ENCODE measurements at places on chromosomes 12 and 14.

DNA sequence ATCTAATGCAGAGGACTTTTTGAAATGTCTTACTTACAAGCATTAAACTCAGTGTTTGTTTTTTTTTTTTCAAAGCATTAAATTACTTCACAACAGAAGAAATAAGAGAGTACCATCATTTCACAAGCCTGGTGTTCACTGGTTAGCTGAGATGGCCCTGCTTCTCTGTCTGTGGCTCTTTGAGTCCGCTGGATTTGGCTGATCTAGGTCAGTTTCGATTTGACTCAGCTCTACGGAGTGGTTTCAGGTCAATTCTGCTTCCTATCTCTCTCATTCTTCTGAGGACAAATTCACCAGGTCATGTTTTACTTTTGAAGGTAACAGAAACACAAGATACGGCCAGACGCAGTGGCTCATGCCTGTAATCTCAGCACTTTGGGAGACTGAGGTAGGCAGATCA, 1066.1 kb downstream of the FLRT2 start:
- DNase-seq, result no peak

DNA sequence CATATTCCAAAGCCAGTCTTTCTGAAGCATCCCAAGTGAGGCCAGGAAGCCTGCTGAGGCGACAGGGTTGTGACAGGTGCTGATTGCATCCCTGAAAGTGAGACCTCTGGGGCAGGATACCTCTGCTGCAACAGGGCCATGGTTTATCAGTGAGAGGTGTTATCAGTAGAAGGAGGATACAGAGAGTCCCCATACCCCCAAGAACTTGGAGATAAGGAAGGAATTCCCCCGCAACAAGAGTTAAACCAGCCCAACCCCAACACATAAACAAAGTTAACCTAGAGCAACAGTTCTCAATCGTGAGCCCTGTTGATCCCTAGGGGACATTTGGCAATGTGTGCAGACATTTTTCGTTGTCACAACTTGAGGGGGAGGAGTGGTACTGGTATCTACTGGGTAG, 233.1 kb upstream of the NOS1 start:
- no peak for DNase-seq

DNA sequence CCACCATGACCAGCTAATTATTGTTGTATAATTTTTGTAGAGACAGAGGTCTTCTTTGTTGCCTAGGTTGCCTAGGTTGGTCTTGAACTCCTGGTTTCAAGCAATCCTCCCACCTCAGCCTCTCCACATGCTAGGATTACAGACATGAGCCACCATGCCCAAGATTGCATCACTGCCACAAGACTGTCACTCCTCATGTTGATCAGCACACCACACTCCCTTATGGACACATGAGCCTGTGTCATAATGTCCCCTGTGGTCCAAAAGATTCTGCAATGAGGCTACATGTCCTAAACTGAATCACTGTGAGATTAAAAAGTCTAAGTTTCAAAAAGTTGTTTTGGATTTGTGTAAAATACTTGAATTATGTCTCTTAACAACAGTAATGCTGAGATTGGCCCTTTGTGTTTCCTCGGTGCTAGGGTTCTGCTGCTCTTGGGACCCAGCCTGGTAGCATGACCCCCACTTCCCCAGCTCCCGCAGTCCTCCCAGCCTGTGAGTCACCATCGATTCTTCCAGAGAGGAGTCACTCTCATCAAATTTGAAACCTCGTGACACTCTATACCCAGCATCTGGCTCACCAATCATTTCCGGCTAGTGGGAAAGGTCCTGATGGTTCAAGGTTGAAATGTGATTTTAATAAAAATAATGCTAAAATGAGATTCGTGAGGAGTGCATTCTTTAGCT, 890.9 kb downstream of the VRK1 start:
- DNase-seq, result no peak

DNA sequence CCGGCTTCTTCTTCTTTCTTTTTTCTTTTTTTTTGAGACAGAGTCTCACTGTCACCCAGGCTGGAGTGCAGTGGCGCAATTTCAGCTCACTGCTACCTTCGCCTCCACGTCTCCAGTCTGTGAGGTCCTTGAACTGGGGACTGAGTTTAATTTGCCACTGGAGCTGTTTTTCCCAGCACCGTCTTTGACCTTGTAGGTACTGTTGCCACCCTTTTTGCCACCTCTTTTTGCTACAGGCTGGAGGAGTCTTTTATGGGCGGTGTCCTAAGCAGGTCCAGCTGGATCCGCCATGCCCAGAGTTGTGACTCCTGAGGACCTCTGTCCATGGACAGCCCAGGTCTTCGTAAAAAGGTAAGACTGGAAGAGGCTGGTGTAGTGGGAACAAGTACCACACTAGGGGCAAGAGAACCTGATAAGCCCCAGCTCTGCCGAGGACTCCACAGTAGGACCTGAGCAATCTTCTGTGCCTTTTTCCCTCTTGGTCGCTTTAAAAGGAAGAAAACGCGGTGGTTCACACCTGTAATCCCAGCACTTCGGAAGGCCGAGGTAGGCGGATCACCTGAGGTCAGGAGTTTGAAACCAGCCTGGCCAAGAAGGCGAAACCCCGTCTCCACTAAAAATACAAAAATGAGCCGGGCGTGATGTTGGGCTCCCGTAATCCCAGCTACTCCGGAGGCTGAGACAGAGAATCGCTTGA, 946 bp downstream of the RNU4-2 start:
- DNase-seq, result no peak

DNA sequence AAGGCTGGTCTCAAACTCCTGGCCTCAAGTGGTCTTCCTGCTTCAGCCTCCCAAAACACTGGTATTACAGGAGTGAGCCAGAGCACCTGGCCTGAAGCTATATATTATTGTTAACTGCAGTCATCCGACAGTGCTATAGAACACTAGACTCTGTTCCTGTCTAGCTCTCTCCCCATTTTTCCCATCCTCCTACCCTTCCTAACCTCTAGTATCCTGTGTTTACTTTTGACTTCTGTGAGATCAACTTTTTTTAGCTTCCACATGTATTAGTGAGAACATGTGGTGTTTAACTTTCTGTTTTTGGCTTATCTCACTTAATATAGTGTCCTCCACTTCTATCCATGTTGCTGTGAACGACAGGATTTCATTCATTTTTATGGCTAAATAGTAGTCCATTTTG, 34.7 kb downstream of the TRAF3 start:
- DNase-seq, result no peak

DNA sequence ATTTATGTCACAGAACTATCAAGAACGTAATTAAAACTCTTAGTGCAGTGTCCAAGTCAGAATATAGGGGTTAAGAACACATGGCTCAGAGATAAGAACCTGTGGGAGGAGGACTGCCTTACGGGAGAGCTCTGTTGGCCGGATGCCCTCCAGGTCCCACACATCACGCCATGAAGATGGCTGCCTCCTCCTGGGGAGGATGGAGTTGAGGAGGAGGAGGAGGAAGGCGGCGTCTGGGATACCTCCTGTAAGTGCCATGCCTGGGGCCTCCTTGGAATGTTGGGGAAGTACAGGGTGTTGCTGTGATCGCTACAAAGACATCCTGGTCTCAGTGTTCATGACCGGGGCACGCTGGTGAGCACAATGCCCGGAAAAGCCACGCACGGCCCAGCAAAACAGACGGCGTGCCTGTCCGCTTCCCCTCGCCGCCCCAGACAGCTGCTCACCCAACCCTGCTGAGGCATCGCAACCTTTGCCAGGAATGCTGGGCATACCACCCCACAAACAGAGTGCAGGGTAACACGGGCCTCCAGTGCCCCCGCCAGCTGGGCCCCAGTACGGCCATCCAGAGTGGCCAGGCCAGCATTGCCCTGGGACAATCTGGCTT, 28.7 kb upstream of the CD9 start:
- DNase-seq, result no peak

DNA sequence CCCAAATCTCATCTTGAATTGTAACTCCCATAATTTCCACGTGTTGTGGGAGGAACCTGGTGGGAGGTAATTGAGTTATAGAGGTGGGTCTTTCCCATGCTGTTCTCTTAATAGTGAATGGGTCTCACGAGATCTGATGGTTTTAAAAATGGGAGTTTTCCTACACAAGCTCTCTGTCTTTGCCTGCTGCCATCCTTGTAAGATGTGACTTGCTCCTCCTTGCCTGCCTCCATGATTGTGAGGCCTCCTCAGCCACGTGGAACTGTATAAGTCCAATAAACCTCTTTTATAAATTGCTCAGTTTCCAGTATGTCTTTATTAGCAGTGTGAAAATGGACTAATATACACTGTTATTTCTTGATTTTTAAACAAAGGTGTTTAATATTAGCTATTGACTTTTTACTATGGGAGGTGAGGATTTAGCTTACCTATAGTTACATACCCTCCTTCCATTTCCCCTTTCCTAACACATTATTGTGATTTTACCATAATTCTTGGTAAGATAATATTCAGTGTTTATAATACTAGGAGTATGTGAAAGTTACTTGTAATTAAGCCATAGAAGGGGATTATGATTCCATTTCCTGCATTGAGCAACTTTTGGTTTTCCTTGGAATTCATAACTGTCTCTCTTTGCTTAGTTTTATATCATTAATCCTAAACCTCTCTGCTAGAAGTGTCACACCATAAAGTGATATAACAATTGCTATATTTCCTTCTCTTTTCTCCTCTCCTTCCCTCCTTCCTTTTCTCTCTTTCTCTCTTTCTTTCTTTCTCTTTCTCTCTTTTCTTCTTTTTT, 151.0 kb upstream of the KRAS start:
- DNase-seq, result no peak

- no peak for DNase-seq
Observed at GRCh38 chr14:102087762-102088011, 843 bp upstream of the HSP90AA1 start.

DNA sequence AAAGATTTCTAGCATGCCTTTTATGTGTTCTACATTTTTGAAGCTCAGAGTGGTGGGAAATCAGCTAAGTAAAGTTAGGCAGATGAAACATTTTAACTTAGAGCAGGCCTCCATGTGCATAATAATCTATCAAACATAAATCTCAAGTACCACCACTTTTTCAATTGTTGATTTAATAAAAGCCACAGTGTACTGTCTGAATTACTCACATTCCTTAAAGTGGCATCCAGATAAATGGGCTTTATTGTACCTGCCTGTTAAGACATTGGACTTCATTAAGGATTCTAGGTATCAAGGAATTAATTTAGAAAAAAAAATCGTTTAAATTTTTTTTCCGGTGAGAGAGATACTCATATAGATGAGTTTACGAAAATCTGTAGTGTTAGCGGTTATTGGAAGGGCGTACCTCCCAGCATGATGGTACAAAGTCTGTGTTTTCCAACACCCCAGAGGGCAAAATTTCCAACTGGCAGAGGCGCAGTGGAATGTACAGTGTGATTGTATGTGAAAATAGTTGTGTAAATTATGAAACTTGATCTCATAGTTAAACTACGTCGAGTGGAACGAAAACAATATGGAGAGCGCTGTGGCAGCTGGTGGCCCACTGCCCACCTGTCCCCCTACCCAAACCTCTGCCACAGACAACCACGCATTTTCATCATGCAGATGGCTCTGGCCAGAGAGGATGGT, 25.0 kb downstream of the ELK3 start:
- no peak for DNase-seq

DNA sequence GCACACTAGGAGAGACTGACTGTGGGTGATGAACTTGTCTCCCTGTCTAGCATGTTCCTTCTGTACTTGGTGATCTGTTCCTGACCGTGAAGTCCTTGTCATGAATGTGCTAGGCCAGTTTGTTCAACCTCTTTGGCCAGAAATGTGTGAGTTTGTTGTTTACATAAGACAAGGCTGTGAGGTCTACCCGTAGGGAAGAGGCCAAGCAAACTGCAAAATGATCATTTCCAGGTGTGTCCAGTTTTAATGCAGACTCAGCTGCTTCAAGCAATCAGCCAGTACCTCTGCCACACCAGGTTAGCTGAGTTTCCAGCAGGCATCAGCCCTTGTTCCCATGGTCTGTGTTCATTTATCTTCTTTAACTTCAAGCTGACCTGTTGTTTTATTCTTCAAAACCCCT, 440.2 kb downstream of the FUT8 start:
- no peak for DNase-seq

DNA sequence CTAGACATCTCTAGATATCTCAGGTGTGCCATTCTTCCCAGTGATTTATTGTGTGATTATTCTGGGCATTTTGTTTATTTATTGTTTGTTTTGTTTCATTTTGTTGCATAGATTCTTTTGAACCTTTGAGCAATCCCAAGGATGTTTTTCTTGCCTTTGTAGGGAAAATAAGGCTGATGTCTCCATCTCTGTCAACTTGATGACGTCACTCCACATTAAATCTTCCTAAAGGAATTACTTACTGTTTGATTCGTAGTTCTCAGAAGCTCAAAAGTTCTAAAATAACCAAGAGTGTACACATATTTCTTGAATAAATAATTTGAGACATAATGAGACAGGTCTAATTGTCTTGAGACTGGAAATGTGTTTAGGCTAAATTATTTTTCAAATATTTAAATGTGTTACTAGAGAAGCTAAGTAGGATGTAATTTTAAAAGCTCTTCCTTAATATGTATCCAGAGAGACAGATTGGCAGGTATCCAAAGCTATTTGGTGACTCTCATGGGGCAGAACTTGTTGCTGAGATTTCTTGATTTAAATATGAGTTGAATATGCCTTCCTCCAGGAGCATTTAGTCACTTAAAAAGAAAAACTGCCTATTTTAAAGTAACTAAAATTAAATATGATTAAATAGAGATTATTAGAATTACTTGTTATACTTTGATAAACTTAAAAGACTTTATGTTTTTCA, 128.7 kb downstream of the CNTN1 start:
- DNase-seq, result no peak

- no peak for DNase-seq
Observed at GRCh38 chr14:105378199-105378598, 20.1 kb upstream of the TEX22 start.

- no peak for DNase-seq
Observed at GRCh38 chr14:90429754-90430153, 32.9 kb downstream of the CALM1 start.

- DNase-seq, result no peak
Observed at GRCh38 chr12:55899082-55899481, 28.6 kb downstream of the PYM1 start.

GRCh38 chr12:122031342-122032216, 9.9 kb downstream of the BCL7A start:
- DNase-seq, result peak; percentile 41

GRCh38 chr12:1882850-1883470, 35.5 kb downstream of the CACNA2D4 start:
- DNase-seq, result no peak

DNA sequence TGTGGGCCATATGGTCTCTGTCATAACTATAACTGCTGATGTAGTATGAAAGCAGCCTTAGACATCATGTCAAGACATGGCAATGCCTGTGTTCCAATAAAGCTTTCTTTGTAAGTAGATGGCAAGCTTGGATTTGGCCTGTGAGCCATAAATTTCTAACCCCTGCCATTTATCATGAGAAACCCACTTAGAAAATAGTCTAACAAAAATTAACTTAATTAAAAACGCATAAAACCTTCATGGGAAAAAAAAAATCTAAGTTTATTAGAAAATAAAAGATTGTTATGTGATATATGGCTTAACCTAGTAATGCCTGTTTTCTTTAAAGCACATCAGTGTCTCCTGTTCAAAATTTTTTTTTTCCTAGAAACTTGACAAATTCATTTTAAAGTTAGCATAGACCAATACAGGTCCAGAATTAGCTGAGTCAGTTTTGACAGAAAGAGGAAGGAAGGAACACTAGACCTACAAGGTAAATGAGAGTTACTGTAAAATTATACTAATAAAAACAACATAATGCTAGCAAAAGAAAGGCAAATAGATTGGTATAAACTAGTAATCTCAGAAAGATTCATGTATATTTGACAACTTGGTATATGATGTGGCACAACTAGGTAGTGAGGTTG, 68.2 kb downstream of the USP15 start:
- no peak for DNase-seq

All from stimulated activated naive CD4-positive, alpha-beta T cell (primary cell).